ENCODE measurements at places on chromosomes 13 and 19.

GRCh38 chr13:109719962-109720646 lies 66.3 kb downstream of the IRS2 start:
- DNase-seq, result no peak

GRCh38 chr13:50126263-50126992 lies 111.2 kb downstream of the KCNRG start:
- no peak for DNase-seq

DNA sequence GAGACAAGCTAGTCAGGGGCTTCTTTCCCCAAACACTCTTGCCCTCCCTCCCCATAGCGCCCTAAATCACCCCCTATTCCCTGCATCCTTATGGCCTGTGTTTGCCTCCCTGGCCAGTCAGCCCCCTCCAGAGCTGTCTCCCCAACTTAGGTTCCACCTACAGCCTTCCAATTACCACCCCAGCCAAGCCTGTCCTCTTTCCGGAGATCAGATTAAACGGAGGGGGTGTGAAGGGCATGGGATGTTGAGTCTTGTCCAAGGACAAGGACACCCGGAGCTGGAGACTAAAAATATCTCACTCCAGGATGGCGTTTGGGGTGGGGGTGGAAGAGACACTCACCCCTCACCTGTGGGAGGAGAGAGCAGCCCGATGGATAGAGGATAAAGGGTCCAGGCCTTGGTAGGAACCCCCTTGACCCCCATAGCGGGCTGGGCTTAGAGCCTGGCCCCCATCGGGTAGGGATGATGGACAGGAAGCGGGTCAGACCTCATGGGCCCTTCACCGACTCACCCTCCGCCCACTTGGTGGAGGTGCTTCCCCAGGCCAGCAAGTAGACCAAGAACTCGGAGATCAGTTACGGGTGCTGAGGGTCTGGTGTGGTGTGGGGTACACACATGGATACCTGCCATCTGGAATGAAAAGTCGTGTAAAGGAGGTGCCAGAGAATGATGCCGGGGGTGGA lies 6.0 kb downstream of the ZNF865 start:
- DNase-seq, result no peak

DNA sequence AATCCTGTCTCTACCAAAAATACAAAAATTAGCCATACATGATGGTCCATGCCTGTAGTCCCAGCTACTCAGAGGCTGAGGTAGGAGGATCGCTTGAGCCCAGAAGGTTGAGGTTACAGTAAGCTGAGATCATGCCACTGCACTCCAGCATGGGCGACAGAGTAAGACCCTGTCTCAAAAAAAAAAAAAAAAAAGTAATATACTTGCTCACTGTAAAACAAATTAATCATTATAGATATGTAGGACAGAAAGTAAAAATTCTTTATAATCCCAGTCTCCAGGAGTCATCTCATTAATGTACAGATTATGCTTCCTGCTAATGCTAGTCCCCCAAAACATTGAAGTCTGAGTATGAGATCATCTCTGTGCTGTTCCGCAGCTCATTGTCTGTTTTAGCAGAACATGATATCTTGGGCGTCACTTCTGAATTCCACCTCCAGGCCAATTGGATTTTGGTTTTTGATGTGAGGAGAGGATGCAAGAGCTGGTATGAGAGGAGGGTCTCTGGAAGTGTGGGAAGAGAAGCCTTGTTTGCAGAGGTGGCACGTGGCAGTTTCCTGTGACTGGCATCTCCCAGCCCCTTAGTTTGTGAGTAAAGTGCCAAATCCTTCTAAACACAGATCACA lies 75.4 kb upstream of the NPAS1 start:
- DNase-seq, result no peak

- DNase-seq, result no peak
Measured at GRCh38 chr13:112032186-112032993, 34.6 kb upstream of the SOX1 start.

- DNase-seq, result no peak
Measured at GRCh38 chr19:8392017-8392591, 1.9 kb downstream of the RAB11B start.

GRCh38 chr19:41945135-41945766 lies 13.9 kb downstream of the RABAC1 start:
- DNase-seq, result no peak

DNA sequence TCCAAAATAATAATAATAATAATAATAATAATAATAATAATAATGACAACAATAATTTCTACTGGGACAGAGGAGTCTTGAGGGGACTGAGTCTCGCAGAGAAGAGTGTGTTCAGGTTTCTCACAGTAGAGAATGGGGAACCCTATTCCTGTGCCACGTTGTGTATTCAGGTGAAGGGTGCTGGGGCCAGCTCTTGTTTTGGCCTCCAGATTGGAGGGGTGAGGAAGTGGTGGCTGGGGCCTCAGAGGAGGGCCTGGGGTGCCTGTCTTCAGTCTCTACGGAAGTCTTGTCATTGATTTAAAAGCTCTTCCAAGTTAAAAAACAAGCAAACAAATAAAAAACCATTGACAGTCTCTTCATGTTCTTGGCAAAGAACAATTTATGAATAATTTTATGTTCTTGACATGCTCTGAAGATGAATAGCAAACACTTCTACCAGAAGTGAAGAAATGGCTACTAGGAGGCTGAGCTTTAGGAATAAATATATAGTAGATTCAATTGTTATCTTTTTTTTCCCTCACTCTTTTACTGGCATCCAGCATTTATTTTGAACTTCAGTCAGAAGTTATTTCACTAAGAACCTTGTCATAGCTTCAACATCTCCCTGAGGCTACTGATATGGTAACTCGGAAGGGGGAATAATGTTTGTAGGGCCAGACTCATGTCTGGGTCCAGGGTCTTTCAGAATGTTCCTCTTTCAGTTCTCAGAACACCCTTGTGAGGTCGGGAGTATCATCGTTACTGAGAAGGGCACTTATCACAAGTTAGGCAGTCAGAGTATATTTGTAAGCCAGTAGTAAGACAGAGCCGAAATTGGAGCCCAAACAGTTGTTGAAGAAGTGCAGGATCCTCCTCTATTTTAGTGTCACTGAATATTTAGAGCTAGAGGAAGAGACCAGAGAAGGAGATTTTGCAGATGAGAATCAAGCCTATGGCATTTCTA lies 13.1 kb downstream of the LRCH1 start:
- DNase-seq, result no peak

DNA sequence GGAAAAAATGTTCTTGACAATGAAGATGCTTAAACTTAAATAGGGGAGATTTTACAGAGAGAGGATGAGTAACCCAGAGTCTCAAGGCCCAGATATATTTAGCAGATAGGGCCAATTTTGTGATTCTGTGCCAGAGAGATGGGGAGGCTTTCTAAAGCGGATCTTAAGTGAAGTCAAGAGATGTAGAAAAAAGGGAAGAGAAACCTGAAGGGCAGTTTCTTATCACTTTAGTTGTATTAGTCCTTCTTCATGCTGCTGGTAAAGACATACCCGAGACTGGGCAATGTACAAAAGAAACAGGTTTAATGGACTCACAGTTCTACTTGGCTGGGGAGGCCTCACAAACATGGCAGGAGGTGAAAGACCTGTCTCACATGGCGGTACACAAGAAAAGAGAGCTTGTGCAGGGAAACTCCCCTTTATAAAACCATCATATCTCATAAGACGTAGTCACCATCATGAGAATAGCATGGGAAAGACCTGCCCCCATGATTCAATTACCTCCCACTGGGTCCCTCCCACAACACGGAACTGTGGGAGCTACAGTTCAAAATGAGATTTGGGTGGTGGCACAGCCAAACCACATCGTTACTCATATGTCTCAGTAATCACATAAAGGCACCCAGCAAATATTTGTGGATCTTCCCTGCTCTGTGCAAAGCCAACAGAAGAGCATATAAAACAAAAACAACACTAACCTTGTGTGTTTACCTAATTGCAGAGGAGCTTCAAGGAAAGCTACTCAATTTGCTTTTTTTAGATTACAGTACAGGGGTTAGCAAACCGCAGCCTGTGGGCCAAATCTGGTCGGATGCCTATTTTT lies 102.6 kb upstream of the MYCBP2 start:
- no peak for DNase-seq

GRCh38 chr13:91079176-91079575 lies 268.3 kb upstream of the MIR17HG start:
- no peak for DNase-seq

- DNase-seq, result no peak
Measured at GRCh38 chr19:47492571-47493377, 8.8 kb upstream of the KPTN start.

- DNase-seq, result no peak
Measured at GRCh38 chr19:46840498-46840942, 10.1 kb downstream of the AP2S1 start.

GRCh38 chr19:6042776-6043726 lies 65.1 kb upstream of the RANBP3 start:
- DNase-seq, result no peak

- DNase-seq, result no peak
Measured at GRCh38 chr19:58067240-58067912, 8.3 kb downstream of the ZNF135 start.

DNA sequence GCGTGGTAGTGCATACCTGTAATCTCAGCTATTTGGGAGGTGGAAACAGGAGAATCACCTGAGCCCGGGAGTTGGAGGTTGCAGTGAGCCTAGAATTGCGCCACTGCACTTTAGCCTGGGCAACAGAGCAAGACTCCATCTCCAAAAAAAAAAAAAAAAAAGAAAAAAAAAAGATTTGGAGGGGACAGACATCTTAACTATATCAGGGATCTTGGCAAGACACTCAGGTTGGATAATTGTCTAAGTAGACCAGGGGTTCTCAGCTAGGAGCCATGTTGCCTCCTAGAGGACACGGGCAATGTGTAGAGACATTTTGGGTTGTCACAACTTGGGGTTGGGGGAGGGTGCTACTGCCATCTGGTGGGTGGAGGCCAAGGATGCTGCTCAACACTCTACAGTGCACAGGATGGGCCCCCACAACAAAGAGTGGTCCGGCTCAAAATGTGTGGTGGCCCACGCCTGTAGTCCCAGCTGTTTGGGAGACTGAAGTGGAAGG lies 1.9 kb upstream of the ZNF580 start:
- DNase-seq, result no peak

DNA sequence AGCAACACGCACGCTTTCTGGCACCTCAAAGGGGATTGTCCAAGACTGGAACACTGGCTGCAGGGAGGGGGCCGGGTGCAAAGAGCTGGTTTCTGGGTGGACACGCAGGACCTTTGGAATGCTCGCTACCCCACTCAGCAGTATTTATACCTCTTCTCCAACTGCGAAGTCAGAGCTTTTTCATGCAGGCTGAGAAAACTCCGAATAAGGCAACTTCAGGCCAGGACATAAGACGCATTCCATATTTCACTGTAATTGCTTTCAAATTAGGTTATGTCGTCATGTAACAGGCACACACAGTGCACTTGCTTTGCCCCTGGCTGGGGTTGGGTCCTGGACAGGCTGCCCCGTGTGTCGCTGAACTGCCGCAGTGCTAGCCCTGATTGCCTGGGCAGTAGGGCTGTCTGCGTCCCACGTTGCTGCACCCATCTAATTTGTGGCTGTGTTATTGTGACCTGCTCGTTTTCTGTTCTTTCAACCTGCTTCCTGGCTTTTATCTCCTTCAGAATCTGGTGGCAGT lies 44.5 kb downstream of the ACTN4 start:
- DNase-seq, result no peak

- no peak for DNase-seq
Measured at GRCh38 chr19:48565090-48565489, 13.1 kb downstream of the SULT2B1 start.

DNA sequence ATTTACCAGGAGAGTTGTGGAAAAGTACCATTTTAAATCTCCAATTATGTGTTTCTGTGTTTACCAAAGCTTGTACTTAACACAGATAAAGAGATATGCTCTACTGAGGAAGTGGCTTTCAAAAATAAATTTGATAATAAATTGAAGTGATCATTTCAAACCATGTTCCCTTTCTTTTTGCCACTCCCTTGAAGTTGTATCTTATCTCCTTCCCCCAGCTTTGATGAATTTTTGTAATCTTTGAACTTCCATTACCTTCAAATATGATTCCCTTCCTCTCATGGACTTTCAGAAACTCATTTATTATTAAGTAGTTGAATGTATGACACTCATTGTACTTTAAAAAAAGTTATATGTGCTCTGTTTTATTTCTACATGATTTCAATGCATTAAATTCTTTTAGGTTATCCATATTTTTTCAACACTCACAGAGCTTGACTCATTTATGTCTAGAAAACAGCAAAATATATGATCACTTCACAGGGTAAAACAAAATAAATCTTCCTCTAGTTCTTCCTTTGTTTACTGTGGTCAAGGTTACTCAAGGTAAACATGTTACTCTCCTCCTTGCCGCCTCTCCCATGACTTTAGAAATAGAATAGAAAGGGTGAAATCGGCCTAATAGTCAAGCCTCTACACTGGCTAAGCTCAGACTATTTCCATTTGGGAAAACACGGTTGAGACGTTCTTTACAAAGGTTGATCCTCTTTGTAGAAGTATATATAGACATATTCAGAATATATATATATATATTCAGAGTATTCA lies 251.2 kb upstream of the SPRY2 start:
- no peak for DNase-seq

- DNase-seq, result no peak
Measured at GRCh38 chr19:58332697-58333096, 5.9 kb downstream of the ZSCAN22 start.

- no peak for DNase-seq
Measured at GRCh38 chr19:38273499-38273898, 9.1 kb downstream of the SPINT2 start.

GRCh38 chr13:49527123-49527522 lies 31.4 kb downstream of the PHF11 start:
- no peak for DNase-seq

DNA sequence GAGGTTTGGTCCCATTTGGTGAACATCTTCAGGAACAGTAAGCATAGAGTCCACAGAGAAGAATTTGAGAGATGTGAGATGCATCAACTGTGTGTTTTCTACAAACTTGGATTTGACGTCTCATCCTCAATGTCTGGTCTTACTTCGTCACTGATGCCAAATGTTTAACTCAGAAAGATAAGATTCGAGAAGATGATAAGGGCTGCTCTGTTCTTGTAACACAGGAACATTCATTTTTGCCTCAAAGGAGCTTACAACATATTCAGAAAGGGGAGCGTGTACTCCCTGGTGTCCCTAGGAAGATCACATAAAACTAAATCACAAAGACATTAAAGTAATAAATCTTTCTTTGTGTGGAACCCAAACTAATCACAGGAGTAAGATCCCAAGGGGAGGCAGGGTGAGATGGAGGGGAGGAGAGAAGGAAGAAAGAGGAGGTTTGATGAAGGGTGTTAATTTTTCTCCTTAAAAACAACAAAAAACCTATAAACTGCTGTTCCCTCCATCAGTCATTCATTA lies 247.7 kb upstream of the IRS2 start:
- no peak for DNase-seq

GRCh38 chr19:5738423-5738822 lies 18.0 kb downstream of the CATSPERD start:
- DNase-seq, result no peak

DNA sequence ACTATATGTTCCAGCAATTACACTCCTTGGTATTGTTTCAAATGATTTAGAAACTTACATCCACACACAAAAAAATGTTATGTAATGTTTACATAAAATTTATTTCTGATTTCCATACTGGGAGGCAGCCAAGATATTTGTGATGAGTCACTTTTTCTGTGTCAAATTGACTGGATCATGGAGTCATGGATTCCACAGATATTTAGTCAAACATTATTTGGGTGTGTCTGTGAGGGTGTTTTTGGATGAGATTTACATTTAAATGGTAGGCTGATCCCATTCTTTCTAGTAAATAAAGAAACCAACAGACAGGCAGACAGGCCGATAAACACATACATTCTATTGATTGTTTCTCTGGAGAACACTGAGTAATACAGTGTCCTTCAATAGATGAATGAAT lies 562.8 kb downstream of the SLITRK6 start:
- DNase-seq, result no peak

All from NCI-H187 treated with DMSO at 0.1 percent for 48 hours (cell line).